Stomach (tissue), 19 donors: ENCODE measurements at places on chromosomes 11 and 22. TPM values are rescaled to one million over a fixed set of nuclear protein-coding genes. Genes with fewer than 3 reads are reported as not detected.

DNA sequence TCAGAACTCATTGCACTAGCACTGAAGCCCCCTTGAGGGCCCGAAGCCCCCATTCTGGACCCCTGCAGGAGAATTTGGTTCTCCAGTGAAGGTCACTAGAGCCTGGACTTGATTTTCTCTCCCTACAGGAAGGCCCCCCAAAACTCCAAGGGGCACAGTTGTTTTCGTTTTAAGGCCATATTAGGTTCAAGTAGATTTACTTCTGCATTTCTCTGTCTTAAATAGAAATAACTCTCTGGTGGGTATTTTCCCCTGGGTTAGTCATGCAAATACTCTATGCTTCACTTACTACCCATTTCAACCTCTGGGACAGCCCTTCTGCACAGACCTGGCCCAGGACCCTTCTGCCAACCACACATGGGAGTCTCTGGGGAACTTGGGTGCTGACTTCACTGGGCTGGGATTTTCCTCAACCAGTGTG lies 41.6 kb downstream of the WEE1 start:
- peak; percentile 32 for DNase-seq

- DNase-seq: no peak
These were observed 56.9 kb upstream of the EIF3D start for GRCh38 chr22:36585841-36586240.

DNA sequence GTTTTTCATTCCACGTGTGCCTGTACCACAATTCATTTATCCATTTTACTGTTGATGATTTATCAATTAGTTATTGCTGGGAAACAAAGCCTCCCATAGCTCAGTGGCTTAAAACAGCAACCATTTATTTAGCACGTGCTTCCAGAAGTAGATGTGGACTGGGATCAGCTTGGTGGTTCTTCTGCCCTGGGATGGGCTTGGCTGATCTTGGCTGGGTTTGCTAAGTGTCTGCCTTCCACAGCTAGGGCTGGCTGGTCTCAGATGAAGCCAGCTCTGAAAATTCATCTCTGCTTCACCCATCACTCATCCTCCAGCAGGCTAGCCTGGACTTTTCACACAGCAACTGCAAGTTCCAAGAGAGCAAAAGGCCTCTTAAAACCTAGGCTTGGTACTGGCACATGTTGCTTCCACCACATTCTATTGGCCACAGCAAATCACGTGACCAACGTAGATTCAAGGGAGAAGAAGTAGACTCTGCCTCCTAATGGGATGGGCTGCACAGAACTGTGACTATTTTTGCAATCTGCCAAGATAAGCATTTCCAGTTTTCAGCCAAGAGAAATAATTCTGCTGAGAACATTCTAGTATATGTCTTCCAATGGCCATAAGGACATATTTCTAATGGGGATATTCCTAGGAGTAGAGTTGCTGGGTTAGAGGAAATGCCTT lies 124.9 kb downstream of the MN1 start:
- DNase-seq: no peak

DNA sequence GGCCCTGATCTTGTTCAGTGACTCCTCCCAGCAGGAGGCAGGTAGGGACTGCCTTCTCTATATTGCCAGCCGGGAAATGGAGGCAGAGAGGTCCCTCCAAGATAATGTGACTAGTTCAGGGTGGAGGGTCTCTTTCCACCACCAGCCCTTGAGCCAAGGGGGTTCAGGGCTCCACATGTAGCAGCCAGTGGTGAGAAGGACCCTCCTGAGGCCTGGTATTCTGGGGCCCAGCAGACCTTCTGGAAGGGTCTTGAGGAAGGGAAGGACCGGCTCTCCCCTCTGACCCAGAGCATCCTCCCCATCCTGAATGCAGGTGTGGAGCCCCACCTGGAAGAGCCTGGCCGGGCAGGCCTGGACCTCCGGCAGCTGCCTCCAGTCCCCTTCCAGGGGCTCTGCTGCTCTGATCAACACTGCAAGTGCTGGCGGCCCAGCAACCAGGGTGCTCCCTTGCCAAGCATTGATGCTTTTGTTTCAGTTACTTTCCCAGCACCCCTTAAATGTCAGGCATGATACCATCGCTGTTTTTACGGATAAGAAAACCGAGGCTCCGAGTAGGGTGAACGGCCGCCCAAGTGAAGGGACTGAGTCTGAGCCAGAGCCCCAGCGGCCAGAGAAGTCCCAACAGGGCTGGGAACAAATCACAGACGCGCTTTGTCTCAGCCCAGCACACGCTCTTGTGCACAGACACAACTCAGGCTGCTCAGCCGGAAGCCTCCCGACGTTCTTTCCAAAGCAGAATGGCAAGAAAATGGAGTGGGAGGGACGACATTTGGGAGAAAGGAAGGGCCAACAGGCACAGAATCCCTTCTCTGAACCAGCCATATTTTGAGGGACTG lies 38.8 kb downstream of the DKK3 start:
- peak; percentile 23 for DNase-seq

DNA sequence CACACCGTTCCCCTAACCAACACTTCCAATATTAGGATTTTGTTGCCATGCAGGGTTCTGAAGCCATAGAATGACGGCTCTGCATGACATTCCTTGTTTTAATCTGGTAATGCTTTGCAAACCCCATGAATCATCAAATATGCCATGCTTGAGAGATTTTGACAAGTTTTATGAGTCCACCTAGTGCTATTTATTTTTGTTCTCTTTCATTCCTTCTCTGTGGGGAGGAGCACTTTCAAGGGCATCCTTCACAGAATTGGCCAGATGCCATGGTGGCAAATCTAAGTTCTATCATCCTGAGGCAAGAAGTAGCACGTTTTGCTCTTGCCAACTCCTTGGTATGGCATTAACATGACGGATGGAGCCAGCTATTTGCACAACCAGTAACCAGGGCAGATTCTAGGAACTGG lies 268.4 kb downstream of the FAM76B start:
- no peak for DNase-seq

GRCh38 chr22:24120044-24120443 lies 61.2 kb upstream of the SUSD2 start:
- DNase-seq: peak; percentile 64

DNA sequence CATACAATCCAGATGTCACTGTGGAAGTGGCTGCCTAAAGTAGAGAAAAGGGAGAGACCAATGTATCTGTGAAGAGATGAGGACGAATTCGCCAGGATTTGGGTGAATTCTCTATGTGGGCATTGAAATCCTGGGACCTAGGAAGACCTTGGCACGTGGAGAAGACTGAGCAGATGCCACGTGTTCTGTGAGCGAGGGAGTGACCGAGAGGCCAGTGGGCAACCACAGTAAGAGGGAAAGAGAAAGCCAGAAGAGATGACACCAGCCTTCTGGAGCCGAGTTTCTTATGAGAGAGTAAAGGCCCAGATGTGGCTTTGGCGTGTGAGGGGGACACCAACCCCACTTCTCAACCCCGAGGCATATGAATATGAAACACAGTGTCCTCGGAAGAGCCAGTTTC lies 228.1 kb downstream of the BUD13 start:
- DNase-seq: no peak

DNA sequence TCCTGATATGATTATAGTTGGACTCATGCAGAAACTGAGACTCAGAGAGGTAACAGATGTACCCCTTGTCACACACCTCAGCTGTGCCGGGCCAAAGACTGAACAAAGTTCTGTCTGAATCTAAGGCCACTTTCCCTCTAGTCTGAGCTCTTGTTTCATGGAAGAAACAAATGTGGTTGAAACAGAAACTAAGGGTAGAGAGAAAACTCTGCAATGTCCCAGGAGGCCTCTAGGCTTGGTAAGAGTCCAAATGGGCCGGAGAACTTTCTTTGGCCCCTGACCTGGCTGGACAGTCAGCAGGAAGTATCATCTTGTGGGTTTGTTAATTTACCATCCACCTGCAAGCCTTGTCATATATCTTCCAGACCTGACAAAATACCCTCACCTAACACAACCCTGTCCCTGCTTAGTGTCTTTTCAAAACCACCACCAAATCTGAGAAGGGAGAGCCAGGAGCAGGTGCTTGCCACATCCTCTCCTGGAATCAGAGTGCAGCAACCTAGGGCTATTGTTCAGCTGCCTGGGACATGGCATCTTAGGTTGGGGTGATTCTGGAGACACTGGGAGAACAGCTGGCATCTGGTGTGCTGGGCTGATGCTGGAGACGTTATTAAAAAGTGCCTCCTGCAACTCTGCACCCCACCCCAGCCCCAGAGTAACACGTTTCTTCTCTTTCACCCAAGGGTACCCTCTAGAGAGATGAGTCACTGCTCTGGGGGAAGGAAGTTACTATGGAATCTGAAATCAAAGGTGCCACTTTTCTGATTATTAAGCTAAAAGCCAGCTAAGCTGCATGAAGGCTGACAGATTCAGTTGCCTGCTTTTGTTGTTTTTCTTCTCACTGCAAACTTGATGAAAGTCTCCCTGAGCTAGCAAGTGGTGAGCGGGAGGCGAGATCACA lies 126.3 kb upstream of the TIMP3 start:
- DNase-seq: no peak

GRCh38 chr11:68120273-68121066 lies 718 bp downstream of the CHKA start:
- DNase-seq: peak; percentile 80

GRCh38 chr11:112537026-112537425 lies 276.4 kb upstream of the PLET1 start:
- no peak for DNase-seq

The SLC17A6 gene
- not detected for polyA plus RNA-seq

The PEX26 gene
- 12.7 TPM for polyA plus RNA-seq

The CREBZF gene
- 14.6 TPM for polyA plus RNA-seq

The PLEKHB1 gene
- 5.9 TPM for polyA plus RNA-seq

The BTG4 gene
- not detected for polyA plus RNA-seq

The KBTBD4 gene
- polyA plus RNA-seq: 8.0 TPM
